Hair follicular keratinocyte (primary cell): ENCODE measurements at places on chromosomes 5 and 9. TPM values are rescaled to one million over a fixed set of nuclear protein-coding genes. Genes with fewer than 3 reads are reported as not detected.

The IL13 gene
- not detected in 2 replicates for total RNA-seq

The MORN5 gene
- not detected in 2 replicates for total RNA-seq

The RBM22 gene
- total RNA-seq: 36.0 and 42.1 TPM in 2 replicates

The TRIM7 gene
- total RNA-seq: 56.8 and 64.7 TPM in 2 replicates

The OSMR gene
- total RNA-seq: 27.3 and 42.9 TPM in 2 replicates

The RPL35 gene
- 4,029 and 4,203 TPM in 2 replicates for total RNA-seq

The C9orf153 gene
- total RNA-seq: not detected in 2 replicates

The ORM2 gene
- not detected in 2 replicates for total RNA-seq

The GAPT gene
- total RNA-seq: not detected in 2 replicates

The GPR151 gene
- not detected in 2 replicates for total RNA-seq

The STK32A gene
- total RNA-seq: under 0.01 TPM in 1 of 2 replicates, not detected in the other

The PTPRD gene
- 1.6 TPM in 2 replicates for total RNA-seq

The DND1 gene
- total RNA-seq: 0.78 and 1.6 TPM in 2 replicates

The F2R gene
- 26.5 and 44.0 TPM in 2 replicates for total RNA-seq

The PDE6A gene
- under 0.01 TPM in 1 of 2 replicates, not detected in the other for total RNA-seq

The CDX1 gene
- total RNA-seq: not detected in 2 replicates

The PCDHGA12 gene
- total RNA-seq: 1.6 and 4.0 TPM in 2 replicates

The CCDC183 gene
- 1.3 TPM in 1 of 2 replicates, not detected in the other for total RNA-seq

The RAB3C gene
- total RNA-seq: not detected in 2 replicates

The SLC25A48 gene
- total RNA-seq: not detected in 2 replicates

The C5orf22 gene
- total RNA-seq: 22.6 and 25.5 TPM in 2 replicates

The TSSK1B gene
- 0.04 and 0.08 TPM in 2 replicates for total RNA-seq

The ADGRV1 gene
- total RNA-seq: 0.39 TPM in 1 of 2 replicates, not detected in the other
